ENCODE measurements at places on chromosomes 2 and 18.
A peak's percentile ranks its signal among the peaks of the same experiment; 100 is the strongest.

DNA sequence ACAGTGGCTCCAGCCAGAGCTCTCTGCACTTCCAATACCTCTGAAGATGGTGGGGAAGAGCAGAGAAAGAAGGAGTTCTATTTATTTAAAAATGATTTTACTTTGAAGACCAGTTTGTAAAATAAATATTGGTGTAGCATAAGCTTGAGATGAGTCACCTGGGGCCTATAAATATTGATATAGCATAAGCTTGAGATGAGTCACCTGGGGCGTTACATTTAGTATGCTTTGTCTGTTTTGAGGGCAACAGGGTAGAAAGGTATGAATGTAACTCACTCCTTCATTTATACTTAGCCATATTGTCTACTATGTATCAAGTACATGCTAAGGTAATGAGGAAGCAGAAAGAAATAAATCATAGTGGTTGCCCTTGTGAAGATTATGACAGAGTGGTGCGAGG, 7.7 kb upstream of the SULT1C4 start:
- DNase-seq, result no peak

- no peak for DNase-seq
Observed at GRCh38 chr2:1209246-1209645, 204.0 kb upstream of the TPO start.

DNA sequence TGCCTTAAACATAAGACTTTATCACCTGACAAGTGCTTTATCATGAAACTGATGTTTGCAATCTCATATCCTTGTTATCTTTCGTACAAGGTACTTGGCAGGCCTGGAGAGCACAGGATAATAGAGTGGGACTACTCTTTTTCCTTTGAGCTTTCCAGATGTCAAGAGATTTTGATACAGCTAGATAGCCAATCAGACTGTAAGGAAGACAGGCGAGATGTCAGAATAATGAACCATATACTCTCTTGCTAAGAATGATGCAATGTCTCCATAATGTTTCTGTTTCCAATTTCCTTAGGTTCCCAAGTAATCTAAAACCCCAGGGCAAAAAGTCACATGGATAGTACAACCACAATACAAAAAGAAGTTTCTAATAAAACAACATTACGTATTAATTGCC, 313.1 kb downstream of the PDE11A start:
- DNase-seq, result no peak

DNA sequence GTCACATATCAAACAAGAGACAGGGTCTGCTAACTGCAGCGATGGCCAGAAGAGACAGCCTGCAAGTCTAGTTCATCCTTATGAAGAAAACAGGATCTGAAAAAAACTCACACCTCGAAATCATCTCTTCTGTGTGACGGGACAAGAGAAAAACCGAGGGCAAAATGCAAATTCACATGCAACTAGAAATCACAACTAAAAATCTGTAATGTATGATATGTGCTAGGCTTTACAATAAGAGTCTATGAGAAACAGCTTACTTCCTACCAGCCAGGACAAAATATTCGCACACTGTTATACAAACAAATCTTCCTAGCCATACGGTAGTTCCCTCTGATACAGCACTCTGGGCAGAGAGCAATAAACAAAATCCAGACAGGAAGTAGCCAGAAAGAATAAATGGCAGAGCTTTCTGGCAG, 48.8 kb downstream of the ANKRD44 start:
- peak; percentile 10 for DNase-seq

DNA sequence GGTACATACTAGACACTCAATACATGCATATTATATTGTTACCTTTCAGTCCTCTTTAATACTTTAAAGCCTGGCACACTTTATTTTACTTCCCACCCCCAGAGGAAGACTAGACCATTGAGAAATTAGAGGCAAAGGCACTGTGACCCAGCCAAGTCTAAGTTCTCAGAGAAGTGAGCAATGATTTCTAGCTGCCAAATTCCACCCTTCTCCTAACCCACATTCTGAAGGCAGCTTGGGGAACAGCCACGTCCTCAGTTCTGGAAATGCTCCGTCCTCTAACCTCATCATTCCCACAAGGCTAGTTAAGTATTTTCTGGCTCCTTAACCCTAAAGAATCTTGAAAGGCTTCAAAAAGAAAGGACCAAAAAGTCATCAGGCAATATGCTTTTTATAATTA, 86.6 kb downstream of the COL5A2 start:
- no peak for DNase-seq

GRCh38 chr2:6941299-6942046, 24.3 kb downstream of the RNF144A start:
- no peak for DNase-seq

DNA sequence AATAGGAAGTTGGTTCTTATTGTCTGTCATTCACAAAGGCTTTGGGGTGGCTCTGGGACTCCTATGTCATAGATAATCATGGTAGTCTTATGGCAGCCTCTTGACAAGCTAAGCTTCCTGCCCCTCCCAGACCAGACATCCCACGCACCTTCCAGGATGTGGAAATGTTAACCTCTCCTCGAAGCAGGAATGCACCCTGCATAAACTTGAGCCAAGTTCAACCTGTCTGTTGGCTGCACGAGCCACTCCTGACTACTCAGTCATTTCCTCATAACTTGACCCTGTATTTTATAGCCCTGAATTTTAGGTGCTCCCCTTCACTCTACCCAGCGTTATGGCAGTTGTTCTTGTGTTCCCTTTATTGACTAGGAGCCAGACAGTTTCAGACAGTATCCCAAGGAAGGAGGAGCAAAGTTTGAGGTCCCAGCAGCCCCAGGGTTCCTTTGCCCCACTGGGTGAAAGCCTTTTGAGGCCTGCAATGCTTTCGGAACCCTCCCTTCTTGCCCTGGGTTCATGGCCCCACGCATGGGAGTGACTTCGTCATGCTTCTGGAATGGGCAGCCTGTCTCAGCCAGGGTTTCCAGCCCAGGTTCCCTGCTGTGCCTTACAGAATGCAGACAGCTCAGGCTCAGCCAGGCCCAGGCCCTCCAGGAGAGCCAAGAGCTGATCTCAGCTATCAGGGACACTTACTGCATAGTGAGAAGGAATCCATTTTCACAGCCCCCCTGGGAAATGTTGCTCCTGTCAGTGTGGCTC, 15.6 kb upstream of the INO80C start:
- no peak for DNase-seq

- DNase-seq, result no peak
Observed at GRCh38 chr2:227038550-227039189, 125.3 kb downstream of the COL4A4 start.

- peak; percentile 17 for DNase-seq
Observed at GRCh38 chr18:49021433-49022129, 70.8 kb upstream of the SMAD7 start.

DNA sequence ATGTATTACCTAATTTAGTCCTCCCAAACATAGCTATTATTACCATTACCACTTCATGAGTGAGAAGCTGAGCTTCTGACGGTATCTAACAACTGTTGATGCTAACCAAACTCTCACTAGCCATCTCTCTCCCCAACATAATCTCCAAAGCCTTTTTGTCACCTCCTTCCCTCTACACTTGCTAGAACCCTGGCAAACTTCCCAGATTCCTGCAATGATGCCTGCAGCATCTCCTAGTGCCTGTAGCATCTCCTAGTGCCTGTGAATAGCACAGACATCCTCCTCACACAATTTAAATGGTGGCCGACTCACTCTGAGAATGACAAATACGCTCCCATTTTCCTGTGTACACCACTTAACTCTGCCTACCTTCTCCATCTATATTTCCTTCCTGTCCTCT, 126.7 kb downstream of the STK39 start:
- no peak for DNase-seq

- DNase-seq, result no peak
Observed at GRCh38 chr18:48615566-48616401, 77.0 kb downstream of the CTIF start.

GRCh38 chr2:69776886-69777785, 35.2 kb downstream of the ANXA4 start:
- DNase-seq, result no peak

DNA sequence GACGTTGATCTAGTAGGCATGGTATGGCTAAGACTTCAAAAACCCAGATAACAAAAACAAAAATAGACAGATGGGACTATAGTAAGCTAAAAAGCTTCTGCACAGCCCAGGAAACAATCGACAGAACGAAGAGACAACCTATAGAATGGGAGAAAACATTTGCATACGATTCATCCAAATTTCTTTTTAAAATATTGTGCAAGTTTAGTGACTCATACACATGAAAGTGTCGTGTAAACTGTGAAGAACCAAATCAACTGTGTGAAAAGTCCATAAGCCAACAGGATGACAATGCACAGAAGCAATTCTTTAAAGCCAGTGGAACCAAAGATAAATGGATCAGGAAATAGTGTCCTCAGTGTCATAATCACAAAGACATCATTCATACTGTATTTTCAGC, 671.1 kb downstream of the RNF144A start:
- DNase-seq, result no peak

DNA sequence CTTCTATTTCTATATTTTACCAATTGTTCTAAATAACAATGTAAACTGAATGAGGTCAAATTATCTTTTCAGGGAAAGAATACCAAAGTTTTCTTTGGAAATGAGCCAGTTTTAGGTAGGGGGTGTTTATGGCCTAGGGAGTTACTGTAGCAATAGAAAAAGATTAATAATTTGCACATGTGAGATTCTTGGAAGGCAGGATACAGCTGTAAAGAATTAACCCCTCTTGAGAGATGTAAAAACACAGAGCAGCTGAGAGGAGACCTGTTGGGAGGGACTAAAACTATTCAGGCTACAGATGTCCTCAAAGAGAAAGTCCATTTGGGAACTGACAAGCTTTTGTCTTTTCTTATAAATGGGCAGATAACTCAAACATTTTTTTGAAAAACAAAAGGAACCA, 182.2 kb downstream of the FIGN start:
- no peak for DNase-seq

GRCh38 chr2:114699423-114699944, 257.0 kb downstream of the DPP10 start:
- DNase-seq, result no peak

DNA sequence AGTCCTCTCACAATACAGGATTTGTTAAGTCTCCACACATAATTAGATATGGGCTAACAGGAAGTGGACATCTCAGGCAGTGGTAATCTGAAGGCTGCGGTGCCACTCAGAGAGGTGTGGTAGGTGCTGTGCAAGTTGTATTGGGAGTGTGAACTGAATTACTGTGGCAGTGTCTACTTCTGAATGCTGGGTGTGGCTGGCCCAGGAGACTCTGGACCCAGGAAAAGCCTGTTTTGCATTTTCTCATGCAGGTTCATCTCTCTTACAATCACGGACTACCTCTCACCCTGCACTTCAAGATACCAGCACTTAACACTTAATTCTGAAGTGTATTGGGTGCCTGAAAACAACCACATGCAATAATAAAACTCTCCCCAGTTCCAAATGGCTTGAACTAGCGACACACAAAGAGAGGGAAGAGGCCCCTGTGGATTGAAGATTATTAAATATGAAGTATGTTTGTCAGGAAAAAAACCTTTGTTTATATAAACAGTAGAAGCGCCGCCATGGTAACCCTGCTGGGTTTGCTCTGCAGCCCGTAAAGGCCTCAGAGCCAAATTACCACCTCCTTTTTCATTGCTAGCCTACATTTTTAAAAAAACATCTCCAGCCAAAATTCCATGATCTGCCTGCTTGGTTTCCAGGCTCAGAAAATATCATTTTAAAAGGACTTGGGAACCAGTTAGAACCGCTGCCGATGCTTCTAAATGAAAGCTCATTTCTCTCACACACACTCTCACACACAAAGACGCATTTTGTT, 77.5 kb downstream of the GFPT1 start:
- DNase-seq, result no peak

DNA sequence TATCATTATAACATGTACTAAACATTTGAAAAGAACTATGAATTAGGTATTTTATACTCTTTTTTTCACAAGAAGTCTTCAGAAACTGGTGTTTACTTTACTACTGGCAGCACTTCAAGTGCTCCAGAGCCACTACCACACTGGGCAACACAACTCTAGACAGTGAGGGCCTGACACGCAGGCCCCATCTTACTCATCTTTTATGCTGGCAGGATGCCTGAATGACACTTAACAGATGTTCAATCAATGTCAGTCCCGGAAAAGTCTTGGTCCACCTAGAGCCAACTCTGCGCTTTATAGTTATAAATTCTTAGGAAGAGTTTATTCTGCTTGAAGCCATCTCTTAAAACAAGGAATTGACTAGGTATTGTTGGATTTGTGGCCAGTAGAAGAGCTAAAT, 8.7 kb upstream of the WIPF1 start:
- DNase-seq, result no peak

GRCh38 chr2:38909872-38910271, 20.2 kb downstream of the ARHGEF33 start:
- DNase-seq, result peak; percentile 38

GRCh38 chr2:177165721-177166711, 46.6 kb upstream of the HNRNPA3 start:
- peak; percentile 71 for DNase-seq

DNA sequence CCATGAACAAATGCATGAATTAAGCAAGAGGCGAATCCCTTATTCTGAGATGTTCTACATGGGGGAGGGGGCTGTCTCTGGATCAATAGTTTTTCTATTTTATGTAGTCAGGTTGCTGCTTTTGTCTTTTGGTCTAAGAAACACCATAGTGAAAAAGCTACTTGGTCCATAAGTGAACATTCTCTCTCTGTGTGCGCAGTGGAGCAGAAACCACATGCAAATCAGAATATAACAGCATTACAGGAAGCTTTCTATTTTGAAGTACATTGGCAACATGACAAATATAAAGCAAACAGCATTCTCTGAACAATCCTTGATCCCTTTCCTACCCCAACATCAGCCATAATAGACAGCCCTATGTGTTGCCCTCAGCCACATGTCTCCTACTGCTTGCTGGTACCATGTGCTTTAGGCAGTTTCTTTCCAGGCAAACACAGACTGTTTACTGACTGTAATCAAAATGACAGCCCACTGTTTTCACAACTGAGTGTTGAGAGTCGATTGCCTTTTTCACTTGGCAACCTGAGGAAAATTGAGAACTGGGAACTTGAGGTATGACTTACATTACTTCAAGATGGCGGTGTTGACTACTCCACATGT, 10.6 kb downstream of the SCN3A start:
- DNase-seq, result no peak

GRCh38 chr2:69269330-69269729, 117.7 kb downstream of the GFPT1 start:
- DNase-seq, result no peak

DNA sequence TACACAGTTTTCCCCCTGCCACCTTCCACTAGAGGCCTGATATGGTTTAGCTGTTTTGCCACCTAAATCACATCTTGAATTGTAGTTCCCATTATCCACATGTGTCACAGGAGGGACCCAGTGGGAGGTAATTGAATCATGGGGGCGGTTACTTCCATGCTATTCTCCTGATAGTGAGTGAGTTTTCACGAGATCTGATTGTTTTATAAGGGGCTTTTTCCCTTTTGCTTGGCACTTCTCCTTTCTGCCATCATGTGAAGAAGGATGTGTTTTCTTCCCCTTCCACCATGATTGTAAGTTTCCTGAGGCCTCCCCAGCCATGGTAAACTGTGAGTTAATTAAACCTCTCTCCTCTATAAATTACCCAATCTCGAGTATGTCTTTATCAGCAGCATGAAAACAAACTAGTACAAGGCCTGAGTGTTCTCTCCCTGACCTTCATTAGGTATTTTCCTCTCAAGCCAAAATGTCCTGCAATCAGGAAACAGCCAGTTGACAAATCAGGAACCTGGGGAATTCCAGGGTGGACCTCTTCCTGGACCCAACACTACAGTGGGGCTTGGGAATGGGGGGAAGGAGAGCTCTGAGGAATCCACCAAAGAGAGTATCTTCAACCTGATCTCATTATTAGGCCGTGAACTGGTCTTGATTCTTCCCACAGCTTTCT, 129.9 kb downstream of the TXNL1 start:
- DNase-seq, result no peak

- DNase-seq, result no peak
Observed at GRCh38 chr2:176172007-176172894, 15.1 kb downstream of the HOXD3 start.

- DNase-seq, result no peak
Observed at GRCh38 chr2:144523596-144524117, 3.7 kb upstream of the ZEB2 start.
